Fibroblast of skin of right quadriceps (primary cell): ENCODE measurements at places on chromosomes 16 and 17.

DNA sequence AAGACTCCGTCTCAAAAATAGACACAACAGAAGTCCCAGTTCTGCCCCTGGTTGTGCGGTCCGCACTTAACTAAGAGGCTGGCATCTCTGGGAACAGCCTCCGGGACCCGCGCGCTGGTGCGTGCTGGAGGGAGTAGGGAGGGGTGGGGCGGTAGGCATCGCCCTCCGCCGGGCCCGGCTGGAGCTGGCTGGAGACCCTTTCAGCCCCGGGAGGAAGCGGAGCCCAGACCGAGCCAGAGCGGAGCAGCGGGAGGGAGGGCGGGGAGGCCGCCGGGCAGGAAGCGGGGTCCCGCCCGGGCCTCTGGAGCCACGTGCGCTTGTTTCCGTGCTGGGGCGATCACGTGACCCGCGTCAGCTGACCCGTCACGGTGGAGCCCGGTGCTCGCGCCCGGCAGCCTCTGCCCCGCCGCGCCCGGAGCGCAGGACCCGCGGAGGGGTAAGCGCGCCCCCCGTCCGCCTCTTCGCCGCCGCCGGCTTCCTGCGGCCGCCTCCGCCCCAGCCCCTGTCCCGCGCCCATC is at the start of gene WDR81:
Gene WDR81 (plus strand): TSS at position 354 of the 518 bp plus-strand sequence. CDS start 256 bp downstream, outside the sequence.
- peak; percentile 81 for DNase-seq

DNA sequence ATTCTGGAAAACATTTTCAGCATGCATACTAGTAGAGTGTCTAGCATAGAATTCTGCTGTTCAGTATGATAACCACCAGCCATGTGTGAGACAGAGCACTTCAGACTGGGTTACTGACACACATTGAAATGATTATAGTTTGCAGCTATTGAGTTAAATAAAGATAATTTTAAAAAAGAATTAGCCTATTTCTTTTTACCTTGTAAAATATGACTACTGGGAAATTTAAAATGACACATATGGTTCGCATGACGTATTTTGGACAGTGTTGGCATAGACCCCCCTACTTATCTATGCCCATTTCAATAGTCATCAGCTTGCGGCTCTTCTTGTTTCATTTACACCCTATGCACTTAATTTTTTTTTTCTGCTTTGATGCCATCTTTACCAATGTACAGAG is 4.7 kb upstream of the SDK2 start:
- no peak for DNase-seq

- DNase-seq: no peak
Observed at GRCh38 chr16:1154291-1154886, 1.5 kb downstream of the CACNA1H start.

- peak; percentile 26 for DNase-seq
Observed at GRCh38 chr16:80994451-80994850, 12.2 kb downstream of the CMC2 start.

- DNase-seq: peak; percentile 96
Observed at GRCh38 chr16:72927199-72928089, 120.5 kb downstream of the ZFHX3 start.

GRCh38 chr17:13728781-13729180 is 127.1 kb upstream of the HS3ST3A1 start:
- peak; percentile 84 for DNase-seq

DNA sequence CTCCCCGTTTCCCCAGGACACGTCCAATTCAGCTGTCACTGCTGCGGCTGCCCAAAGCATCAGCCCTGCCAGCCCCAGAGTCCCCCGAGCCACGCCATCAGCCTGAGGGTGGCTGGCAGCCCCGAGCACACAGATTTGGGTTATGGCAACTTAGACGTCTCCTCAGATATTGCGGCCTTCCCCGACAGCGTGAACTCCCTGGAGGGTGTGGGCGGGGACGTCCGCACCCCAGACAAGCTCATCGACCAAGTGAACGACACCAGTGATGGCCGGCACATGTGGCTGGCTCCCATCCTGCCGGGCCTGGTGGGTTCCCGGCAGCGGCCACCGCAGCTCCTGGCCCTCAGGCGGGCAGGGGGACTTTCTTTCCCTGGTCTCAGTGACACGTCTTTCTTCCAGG is 224.8 kb downstream of the KATNIP start:
- no peak for DNase-seq

DNA sequence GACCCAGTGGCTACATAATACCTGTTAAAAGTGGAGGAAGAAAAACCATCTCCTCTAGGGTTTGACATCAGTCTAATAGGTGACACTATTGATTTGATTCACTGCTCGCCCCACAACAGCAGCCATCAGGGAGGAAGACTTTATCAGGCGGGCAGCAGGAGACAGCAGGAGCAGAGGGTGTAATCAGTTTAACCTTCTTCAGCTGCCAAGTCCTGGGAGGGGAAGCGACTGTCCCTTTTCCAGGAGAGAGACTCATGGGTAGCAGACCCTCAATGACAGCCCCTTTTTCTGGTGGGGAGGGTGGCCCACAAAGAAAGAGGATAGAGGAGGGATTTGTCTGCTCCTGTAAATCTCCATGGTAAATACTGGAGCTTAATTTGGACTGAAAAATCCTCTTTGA is 291.8 kb downstream of the HAPSTR1 start:
- no peak for DNase-seq

DNA sequence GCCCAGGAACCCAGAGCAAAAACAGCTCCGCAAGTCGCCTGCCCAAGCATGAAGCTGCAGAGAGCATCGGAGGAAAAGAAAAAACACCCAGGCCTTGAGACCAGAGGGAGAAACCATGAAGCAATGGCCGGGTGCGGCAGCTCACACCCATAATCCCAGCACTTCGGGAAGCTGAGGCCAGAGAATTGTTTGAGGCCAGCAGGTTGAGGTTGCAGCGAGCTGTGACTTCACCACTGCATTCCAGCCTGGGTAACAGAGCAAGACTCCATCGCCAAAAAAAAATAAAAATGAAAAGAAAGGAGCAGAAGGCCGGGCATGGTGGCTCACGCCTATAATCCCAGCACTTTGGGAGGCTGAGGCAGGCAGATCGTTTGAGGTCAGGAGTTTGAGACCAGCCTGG is 40.3 kb downstream of the C16orf95 start:
- no peak for DNase-seq
